ENCODE measurements at places on chromosomes 1 and 21.

DNA sequence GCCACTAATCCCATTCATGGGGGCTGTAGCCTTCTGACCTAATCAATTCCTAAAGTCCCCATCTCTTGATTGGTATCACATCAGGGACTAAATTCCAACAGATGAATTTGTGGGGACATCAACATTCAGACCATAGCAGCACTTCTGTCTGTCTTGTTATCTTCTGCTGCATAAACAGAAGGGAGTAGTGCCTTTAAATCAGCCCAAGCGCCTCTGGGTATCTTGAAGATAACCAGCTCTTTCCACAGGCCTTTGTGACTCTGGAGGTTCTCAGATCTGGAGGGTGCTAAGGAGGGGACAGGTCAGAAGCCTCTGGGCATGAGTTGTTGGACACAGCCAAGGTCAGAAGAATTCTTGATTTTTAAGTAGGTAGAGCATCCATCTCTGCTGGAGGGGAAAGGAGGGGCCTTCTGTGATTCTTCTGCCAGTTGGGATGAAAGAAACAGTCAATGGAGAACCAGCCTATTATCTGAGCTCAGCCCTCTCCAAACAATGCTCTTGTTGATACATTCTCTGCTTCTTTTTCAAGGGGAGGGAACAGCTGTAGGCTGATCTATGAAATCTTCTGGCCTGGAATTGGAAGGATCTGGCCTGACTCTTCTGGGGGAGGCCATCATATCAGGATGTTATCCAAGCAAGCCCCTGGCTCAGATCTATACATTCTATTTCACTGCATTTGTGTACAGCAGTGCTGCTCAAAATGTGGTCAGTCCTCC is 31.3 kb upstream of the LRIG2 start:
- no peak for DNase-seq

DNA sequence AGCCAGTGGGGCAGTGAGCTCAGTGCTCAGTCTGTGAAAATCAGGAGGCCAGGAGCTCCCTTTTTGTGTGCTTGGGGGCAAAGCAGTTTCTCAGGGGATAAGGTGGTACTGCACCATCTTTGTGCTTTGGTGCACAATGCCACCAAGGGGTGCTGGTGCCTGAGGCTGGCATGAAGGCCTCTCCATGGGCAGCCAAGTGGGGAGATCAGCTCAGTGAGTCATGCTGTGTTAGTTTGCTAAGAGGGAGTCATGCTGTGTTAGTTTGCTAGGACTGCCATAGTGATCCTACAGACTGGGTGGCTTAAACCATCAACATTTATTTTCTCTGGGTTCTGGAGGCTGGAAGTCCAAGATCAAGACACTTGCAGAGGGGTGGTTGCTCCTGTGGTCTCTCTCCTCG is 428.1 kb downstream of the PRDM2 start:
- DNase-seq = no peak

- DNase-seq = no peak
These were observed 186.4 kb upstream of the ZNHIT6 start for GRCh38 chr1:85894651-85895050.

DNA sequence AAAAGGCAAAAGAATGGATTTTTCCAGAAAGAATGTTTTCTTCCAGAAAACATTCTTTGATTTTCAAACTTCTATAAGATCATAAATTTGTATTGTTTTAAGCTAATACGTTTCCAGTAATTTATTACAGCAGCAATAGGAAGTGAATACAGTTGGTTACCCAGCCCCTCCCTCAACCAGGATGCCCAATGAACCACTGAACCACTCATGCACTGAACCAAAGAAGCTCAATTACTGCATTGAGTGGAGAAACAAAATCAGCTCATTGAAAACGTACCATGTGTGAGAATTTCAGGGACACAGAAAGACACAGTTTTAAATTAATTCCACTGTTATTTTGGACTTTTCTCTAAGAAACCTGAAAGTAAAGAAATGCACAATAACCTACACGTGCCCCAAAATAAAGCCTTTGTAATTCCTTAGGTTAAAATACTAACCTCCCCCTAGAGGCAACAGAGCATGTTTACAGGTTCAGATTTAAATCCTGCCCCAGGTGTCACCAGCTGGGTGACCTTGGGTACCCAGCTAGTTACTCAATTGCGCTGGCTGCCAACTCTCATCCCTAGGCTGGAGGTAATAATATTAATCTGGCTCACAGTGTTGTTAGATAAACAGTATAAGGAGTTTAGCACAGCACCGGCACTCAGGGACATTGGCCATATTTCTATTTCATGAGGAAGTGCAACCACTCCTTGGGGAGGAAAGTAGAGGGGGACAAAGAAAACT is 111.7 kb downstream of the NMNAT2 start:
- DNase-seq = no peak

- no peak for DNase-seq
These were observed 71.8 kb upstream of the LRRC53 start for GRCh38 chr1:74584185-74584584.

- no peak for DNase-seq
These were observed 329.1 kb downstream of the USP25 start for GRCh38 chr21:16058896-16059295.

DNA sequence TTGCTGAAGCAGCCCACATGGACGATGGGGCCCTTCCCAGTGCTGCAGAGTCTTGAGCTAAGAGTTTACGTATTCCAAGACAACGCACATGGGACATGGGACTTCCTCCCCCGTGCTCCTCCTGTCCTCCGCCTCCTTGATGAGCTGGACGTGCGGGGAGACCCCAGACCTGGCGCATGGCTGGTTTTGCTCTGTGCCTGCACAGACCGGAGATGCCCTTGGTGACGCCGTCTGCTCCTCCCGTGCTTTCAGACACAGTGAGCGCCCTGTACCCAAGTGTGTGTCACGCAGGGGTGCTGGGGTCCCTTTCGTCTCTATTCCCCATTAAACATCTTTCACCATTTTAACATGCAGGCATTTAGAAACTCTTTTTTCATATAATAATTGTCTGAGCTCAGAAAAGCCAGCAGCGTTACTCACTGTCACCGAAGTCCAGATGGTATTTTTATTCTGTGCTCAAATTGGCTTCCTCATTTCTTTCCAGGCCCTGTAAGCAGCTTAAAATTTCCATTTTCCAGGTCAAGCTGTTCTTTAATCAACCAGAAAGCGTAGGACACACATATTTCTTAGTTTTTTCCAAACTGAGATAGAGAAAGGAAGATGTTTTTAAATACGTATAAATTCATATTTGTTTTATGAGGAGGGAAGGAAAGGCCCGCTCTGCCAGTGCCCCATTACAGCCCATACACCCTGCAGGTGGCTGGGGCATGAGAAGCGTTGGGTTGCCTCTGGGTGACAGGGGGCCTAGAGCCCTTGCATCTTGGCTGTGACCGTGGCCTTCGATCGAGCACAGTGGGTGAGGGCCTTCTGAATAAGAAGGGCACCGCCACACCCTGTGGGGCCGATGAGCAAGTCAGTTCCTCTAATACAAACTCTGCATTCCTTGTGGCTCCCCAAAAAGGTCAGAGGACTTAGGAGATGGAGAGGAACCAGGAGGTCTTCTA is 17.9 kb upstream of the ZBTB21 start:
- DNase-seq = no peak

DNA sequence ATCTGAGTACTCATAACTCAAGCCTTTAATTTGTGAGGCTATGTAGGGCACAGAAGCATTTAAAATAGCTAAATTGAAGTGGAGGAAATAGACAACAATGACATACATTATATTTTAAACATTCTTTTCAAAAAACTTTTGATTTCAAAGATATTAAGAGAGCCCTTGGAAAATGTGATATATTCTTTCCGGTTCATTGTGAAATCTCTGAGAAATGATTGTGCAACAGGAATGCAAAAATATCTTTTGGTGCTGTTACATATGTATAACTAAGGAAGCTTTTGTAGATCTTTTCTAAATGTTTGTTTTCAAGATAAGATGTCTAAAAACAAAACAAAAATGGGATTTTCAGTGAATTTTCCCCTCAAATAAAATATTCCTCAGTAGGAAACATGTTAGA is 185.2 kb downstream of the LEPR start:
- DNase-seq = no peak

- DNase-seq = no peak
These were observed 432.8 kb upstream of the CHRM3 start for GRCh38 chr1:238953448-238954010.

GRCh38 chr21:39812983-39813382 is 54.3 kb upstream of the PCP4 start:
- DNase-seq = no peak

- DNase-seq = no peak
These were observed 96.6 kb upstream of the VANGL1 start for GRCh38 chr1:115545096-115545720.

Measured in D721Med (cell line).